ENCODE measurements at places on chromosomes 3 and 15.

- DNase-seq = no peak
Measured at GRCh38 chr3:33030802-33031201, 66.1 kb downstream of the GLB1 start.

GRCh38 chr3:134776518-134776917 is 18.5 kb upstream of the EPHB1 start:
- no peak for DNase-seq

- DNase-seq = no peak
Measured at GRCh38 chr15:43325039-43325684, 5.2 kb downstream of the LCMT2 start.

DNA sequence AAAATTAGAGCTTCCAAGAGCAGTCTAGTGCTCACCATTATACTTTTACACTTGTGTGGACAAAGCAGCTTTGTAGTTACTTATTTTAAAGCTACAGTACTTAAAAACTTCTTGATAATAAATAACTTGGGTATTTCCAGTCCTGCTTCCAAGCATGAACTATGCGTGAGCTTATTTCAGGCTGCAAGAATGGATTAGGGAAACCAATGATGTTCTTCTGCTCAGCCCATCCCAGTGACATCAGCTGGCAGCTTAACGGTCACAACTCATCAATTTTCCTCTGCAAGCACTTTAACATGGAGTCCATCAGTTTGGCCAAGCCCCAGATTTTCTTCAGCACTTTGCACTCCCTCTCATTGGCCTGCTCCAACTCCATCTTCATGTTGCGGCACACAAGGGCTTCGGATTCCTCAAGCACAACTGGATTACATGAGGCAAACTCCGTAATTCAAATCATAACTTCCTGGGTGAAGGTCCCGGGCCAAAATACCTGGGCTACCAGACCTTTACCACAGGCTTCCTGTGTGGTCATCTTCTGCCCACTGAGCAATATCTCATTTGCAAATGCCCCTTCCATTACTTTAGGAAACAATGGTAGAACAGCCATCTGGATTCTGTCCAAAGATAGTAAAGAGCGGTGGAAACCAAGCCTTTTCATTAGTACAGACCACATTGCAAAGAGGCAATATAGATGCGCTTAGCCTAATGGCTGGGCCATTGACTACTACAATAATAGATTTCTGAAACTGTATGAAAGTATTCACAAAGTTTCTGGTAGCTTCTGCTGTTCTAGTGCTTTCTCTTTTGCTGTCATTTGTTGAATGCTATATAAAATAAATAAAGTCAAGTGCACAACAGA is 87.5 kb upstream of the DAZL start:
- DNase-seq = no peak

GRCh38 chr15:83498801-83499200 is 51.7 kb downstream of the SH3GL3 start:
- no peak for DNase-seq

- DNase-seq = peak; percentile 70
Measured at GRCh38 chr3:193240850-193241706, at the start of gene PLAAT1. Gene PLAAT1 (plus strand): TSS chr3:193241222. CDS start chr3:193255651, 14,429 bp downstream.

DNA sequence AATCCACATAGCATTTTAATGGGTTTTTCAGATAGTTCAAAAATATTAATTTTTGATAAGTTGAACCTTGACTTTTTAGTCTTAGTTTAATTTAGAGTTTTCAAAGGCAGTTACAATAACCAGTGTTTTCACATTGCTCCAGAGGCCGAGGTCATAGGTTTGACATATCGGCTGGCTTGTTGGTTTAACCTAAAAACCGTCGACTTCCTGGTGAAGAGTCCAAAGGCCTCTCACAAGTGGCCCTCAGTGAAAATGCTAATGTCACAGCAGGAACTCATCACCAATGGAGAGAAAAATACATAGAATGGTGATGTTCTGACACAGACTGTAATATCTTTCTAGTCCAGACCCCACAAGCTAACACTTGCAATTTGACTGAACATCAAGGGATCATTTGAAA is 642.3 kb downstream of the PLOD2 start:
- DNase-seq = no peak

- DNase-seq = no peak
Measured at GRCh38 chr15:92714077-92714476, 58.5 kb upstream of the FAM174B start.

- DNase-seq = no peak
Measured at GRCh38 chr3:10935846-10936631, 56.5 kb upstream of the SLC6A1 start.

DNA sequence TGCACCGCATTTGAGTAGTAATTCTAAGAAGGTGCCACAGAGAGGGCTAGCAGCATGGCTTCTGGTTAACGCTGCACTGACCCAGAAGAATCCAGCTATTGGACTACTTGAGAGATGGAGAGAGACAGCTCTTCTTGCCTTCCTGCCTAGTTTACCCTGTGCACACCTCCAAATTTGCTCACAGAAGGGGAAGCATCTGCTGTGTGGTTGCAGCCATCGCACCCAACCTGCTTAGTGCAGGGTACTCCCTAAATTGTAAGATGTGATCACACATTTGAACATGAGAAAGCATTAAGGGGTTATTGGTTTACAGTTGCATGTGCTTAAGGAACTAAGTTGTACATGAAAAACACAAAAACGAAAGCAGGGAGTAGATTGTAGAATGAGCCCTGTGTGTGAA is 122.1 kb downstream of the FOXB1 start:
- no peak for DNase-seq

DNA sequence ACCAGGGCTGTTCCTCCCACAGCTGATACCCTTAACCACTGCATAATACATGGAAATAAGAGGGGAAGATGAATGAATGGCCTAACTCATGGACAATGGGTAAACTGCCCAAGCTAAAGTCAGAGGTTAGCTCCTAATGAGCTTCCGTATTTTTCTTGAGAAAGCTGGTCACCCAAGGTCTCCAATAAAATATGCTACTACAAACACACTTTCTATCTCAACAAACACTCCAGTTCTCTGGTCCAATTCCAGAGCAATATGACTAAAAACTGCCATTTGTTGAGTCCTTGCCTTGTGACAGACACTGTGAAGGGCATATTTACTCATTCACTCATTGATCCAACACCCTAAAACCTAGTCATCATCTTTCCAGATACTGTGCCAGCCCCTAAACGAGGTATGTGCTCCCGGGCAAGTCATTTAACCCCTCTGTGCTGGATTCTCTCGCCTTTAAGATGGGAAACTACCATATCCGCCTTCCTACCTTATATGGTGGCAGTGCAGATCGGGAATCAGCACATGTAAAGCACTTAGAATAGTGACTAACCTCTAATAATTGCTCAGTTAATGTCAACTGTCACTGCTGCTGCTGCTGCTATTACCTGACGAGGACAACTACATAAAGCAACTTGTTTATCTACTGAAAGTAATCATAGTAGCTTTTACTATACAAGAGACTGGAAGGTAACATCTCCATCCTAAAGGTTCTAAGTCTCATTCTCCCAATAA is 89.1 kb downstream of the XXYLT1 start:
- no peak for DNase-seq

- DNase-seq = no peak
Measured at GRCh38 chr15:57227166-57227565, 149.1 kb upstream of the CGNL1 start.

DNA sequence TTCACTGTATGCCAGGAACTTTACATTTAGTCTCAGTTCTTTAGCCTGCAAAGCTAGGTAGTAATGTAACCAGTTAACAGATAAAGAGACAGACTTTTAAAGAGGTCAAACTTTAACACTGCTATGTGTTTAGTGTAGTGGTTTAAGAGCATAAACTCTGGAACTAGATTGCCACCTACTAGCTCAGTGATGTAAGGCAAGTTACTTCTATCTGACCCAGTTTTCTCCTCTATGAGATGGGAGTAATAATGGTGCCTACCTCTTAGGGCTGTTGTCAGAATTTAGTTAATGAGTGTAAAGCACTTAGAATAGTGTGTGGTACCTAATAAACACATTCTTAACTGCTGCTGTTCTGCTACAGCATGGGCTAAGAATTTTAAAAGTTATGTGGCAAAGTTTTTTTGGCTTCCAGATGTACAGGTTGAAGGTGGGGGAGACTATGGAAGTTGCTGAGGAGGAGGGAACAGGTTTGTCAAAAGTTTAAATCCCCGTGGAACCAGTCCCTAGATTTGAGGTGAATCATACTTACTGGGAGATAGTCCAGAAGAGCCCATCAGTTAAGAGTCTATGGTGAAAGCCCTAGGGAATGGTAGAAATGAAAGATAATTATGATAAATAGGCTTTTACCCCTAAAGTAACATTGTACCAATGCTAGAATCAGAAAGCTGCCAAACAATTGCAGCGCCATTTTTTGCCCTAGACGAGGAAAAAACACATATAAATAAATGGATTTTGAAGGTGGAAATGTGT is 13.9 kb downstream of the TSC22D2 start:
- no peak for DNase-seq

DNA sequence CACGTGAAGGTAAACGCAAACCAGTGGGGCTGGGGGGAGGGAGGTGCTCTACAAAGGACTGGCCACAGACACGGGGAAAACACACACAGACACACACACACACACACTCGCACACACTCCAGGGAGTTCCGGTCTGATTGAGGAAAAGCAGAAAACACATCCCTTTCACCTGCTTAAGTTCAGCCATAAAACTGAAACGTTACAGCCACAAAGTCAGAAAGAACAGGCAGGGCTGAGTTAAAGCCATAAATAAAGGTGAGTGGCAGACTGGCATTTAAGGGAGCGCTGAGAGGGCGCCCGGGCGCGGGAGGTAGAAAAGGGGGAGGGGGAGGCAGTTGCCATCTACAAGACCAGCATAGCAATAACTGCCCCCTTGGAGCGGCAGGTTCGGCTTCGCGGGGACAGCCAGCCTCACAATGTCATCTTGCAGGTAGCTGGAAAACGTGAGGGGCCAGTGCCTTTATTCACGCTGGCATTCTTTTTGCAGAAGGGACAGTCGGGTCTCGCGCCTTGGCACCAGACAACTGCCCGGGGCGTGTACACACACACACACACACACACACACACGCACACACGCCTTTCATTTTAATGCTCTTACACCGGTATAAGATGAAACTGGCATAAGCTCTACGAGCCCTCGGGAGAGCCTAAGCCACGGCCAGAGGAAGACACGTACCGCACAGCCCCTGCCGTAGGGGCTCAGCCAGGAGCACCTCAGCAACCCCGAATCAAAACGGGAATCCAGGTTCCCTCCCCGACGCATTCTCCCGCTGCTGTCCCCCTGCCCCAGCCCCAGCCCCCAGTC is 866 bp downstream of the TNIK start:
- no peak for DNase-seq

DNA sequence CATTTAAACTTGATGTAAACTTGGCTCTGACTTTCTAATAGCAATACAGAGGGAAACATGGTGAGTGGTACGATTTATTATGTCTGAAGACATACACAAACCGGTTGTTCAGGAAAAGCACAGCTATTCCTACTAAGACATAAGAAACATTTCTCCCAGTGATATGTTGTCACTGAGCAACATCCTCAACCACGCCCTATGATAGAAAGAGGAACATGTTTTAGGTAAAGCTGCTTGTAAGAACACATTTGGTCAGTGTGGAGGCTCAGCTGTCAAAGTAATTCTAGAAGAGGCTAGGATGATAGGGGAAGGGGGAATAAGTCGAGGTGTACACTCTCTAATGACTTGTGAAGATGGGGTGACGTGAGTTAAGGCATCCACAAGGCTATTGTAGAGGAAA is 42.7 kb upstream of the B3GNT5 start:
- DNase-seq = no peak

GRCh38 chr3:67400476-67400875 is 253.9 kb downstream of the SUCLG2 start:
- no peak for DNase-seq

DNA sequence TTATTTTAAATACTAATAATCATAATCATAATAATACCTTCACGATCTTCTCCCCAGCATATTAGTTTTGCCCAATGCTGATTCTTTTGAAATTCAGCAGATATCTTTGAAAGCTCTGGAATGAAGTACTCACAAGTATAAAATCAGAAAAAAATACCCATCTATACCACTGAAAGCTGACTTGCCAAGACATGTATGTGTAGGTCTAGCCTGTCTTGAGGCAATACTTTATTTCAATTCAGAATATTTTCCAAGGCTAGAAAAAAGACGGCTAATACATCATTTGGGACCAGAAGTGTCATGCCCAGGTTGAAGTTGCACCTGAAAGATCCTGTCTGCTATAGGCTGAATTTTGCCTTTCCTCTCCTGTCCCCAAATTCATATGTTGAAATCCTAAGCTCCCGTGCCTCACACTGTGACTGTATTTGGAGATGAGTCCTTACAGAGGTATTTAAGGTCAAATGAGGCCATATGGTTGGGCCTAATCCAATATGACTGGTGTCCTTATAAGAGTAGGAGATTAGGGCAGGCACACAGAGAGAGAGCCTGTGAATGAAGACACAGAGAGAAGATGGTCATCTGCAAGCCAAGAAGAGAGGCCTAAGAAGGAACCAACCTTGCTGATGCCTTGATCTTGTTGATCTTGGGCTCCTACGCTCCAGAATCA is 255.9 kb upstream of the CMC1 start:
- DNase-seq = no peak

DNA sequence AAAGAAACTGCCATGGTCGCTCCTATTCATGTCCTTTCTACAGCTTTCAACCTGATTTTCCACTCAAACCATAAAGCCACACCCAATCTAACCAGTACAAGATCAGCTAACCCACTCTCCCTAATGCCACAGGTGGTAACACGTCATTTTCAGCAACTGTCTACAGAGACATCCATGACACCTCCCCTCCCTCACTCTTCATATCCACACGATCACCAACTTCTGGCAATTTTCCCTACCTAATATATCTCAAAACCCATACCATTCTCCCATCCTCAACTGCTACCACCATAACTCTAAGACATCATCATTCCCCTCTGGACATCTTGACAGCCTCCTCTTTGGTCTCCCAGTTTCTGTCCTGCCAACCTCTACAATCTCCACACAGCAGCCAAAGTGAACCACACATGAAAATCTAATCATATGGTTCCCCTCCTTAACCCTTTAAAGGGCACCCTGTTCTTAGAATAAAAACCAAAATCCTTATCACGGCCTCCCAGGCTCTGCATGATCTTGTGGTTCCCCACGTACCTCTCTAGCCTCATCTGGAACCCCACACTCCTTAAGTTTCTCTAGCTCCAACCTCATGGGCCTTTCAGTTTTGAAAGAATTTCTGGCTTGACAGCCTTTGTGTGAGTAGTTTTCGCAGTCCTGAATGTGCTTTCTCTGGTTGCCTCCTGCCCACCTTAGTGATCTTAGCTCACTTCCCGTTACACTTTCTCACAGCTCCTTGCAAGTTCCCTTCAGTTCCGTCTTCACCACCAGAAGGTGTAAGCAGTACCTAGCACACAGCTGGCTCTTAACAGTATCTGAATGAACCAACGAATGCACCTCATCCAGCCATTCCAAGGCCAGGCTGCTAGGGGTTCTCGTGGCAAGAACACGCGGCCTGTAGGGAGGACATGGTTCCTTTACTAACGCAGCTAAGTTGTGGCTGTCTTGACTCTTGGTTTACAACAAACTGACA is 33.4 kb downstream of the SPINK8 start:
- no peak for DNase-seq

Data from COLO829 (cell line).